ENCODE measurements at places on chromosomes 11 and 22. TPM values are rescaled to one million over a fixed set of nuclear protein-coding genes. Genes with fewer than 3 reads are reported as not detected.

- DNase-seq: no peak
These were observed 19.1 kb upstream of the ROBO3 start for GRCh38 chr11:124846070-124846673.

GRCh38 chr11:69562302-69562701 lies 78.7 kb upstream of the CCND1 start:
- DNase-seq: no peak

DNA sequence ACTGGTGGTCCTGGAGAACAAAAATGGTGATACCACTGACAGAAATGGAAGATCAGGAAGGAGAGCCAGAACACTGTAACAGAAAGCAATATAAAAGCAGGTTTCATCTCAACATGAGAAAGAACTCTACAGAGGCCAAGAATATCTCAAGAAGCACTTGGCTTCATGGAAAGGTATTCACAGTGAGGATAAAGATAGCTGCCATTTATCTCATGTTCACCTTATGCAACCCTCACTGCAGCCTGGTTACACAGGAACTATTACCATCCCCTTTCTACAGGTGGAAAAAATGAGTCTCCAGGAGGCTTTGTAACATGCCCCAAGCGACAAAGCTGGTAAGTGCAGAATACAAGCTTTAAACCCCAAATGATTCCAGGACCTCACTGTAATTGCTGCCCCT lies 606.1 kb upstream of the CADM1 start:
- no peak for DNase-seq

GRCh38 chr22:37218771-37219411 lies 6.6 kb upstream of the SSTR3 start:
- peak; percentile 90 for DNase-seq

OR2AT4 gene
- total RNA-seq: not detected

DNA sequence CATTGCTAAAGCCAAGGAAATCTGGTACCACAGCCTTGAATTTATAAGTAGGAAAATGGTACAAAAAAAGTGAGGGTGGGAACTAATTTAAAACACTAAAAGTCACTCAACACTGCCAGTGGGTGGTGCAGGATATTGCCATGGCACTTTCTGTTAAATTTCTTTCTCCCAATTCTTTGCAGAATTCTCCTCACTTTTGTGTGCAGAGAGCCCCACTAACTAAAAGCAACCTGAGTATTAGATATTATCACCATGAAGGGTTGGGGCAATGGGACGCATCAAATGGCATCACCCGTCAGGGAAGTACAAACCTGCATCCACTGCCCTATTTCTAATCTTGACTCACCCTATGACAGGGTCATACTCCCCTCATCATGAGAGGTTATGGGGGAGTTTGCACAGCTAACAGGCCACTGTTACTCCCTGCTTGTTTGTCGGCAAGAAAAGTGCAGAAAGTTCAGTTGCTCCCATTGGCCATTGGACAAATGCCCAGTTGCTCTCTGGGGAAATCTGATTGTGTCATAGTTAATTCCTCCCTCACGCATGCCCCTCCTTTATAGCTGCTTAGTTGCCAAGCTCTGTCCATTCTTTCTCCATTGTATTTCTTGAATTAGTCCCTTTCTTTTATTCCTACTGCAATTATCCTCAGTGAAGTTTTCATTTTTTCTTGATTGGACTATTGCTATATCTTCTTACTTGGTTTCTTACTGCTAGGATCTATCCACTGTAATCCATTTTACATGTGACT lies 93.8 kb upstream of the BLID start:
- no peak for DNase-seq

DNA sequence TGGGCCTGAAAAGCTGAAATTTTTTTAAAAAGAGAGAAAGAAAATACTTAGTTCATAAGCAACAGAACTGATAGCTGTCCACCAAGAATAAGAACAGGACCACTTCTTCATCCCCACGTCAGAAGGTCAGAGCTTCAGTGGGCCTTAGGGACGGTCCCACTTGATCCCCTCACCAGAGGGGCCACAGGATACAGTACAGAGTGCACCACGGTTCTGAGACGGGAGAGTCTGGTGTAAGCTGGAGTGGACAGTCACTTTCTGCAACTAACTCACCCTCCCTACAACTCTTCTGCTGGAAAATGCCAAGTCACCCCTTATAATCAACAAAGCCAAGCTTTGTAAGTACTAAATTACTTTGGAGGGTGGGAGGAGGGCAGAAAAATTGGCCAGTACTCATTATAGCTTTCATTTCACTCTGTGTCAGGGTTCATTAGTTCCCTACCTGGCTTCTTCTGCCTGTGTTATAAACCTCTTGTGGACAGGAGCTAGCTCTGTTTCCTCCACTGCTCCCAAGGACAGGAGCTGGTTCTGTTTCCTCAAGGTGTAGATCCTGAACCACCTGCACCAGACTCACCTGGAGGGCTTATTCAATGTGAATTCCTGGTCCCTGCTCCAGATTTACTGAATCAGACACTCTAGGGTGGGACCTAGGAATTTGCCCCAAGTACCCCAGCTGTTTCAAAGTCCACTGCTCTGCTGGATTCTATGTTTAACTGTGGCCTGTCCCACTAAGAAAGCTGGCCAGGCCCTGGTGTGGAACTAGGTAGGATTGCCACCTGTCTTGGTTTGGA lies 39.6 kb downstream of the SCGB1A1 start:
- no peak for DNase-seq

DNA sequence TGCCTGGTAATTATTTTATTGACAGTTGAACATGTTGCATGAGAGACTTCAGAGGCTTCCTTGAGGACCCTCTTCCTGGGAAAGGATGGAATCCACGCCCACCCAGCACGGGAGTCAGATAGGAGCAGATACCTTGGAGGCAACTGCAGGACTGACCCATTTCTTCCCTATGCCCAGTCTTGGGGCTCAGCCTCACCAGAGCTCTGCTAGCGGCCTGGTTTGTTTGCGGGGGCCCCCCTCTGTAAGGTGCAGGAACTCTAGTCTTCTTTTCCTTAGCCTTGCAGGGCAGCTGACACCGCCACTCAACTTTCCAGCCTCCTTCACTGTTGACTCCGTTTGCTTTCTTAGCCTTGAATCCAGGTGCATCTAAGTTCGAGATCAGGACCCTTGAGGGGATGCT lies 1032.8 kb downstream of the BRD1 start:
- DNase-seq: no peak

P2RY2 gene
- not detected for total RNA-seq

DNA sequence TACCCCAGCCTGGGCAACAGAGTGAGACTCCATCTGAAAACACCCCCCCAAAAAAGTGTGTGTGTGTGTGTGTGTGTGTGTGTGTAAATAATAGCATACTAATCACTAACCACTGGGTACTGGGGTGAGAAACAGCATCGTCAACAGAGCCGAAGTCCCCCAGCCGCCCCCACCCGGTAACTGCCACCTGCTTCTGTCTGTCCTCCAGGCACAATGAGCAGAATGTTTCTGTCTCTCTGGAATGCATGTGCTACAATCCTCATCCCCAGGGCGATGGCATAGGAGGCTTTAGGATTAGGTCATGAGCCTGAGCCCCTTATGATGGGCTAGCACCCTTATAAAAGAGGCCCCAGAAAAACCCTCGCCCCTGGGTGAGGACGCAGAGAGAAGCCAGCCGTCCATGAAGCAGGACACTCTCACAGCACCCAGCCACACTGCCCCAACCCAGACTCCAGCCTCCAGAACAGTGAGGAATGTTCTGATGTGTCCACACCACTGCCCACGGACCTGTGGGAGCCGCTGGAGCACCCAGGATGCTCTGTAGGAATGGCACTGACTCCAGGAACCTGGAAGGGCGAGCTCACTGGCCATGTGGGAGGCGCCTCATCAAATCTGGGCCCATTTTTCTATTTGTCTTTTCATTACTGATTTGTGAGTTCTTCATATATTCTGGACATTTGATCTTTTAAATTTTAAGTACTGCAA lies 9.9 kb downstream of the TTLL8 start:
- DNase-seq: no peak

DNA sequence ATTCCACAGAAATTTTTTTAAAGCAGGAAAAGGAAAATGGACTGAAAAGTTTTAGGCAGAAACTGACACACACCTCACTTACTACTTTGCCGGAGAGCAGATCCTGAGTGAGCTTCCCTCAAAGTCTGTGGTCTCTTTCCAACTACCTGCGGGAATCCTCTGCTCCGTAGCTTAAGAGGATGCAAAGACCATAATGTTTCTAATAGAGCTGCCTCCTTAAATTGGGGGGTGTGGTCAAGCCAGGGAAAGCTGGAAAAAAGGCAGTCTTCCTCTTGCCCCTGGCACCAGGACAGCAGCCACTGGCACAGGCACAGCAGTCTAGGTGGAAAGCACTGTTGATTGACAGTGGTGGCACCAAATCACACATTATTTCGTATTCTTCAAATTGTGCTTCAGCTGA lies at the start of gene ETS1:
Gene ETS1 (minus strand): TSS at position 144 of the 400 bp plus-strand sequence. CDS start 14,428 bp downstream, outside the sequence.
- DNase-seq: no peak
